Activated CD8-positive, alpha-beta memory T cell treated with anti-CD3 and anti-CD28 coated beads, Interleukin-2, amount 50 U/mL, for 4 hours (primary cell): ENCODE measurements at places on chromosomes 12 and 14.

DNA sequence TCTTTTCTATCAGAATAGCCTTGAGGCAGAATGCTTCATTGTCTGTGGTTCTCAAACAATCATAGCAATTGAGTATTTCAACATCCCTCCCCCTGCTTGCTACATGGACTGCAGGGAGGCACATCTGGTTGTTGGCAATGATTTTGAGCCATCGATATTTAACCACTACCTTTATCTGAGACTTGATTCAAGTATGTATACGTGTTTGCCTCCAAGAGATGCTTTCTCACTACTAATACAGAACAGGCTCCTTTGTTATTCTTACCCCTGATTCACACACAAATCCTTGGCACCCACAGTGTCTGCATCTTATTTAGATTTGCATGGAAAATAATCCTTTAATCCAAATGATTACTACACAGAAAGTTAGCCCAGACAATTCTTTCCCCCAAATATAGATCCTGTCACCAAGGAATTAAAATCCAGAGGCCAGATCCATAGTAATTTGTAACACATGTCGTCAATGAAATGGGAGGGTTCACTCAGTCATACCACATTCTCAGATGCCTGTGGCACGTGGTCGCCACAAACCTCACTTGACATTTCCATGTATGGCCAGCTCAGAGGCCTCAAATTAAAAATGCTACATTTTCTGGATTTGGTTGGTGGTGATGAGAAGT, 199.3 kb downstream of the ITPR2 start:
- DNase-seq, result no peak

DNA sequence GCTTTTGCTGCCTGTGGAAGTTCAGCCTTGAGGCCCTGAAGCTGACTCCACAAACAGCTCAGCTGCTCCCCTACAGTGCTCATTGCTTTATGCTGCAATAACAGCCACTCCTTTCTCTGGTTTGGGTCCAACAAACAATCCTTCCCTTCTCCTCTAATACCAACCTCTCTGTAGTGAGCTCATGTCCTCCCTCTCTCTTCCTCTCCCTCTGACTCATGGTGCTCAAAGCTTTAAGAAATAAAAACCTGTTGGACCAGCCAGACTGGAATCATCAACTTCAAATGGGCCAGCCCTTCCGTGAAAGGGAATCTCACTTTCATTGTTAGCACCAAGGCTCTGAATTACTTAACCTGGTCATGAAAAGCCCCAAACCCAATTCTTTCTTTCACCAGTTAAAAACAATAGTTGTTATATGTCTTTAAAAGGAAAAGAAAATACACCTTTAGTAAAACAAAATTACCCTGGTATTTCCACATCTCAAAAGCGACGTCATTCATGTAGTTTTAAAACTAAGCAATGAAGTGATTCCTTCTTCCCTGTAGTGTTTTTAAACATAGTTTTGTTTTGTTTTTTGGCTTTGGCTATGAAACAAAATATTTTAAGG, 126.4 kb downstream of the DUSP6 start:
- DNase-seq, result no peak

DNA sequence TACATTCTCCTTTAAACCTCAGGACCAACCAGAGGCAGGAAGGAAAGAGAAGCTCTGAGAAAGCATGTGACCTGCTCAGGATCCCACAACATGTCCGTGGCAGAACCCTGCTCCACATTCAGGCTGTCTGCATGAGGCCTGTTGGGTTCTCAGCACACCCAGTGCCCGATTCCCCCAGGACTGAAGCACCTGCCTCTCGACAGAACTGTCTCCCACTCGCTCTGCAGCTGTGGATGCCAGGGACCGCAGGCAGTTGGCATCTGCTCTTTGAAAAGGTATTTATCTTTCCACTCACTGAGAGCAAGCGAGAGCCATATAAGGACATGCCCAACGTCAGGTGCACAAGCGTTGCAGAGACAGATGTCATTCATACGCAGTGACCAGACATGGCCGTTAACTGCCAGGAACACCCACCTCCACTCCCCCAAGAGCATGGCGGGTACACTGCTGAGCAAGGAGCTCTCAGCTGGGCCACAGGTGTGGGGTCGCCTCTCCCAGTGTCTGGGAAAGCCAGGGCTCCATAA, 18.9 kb downstream of the PITPNM2 start:
- no peak for DNase-seq

DNA sequence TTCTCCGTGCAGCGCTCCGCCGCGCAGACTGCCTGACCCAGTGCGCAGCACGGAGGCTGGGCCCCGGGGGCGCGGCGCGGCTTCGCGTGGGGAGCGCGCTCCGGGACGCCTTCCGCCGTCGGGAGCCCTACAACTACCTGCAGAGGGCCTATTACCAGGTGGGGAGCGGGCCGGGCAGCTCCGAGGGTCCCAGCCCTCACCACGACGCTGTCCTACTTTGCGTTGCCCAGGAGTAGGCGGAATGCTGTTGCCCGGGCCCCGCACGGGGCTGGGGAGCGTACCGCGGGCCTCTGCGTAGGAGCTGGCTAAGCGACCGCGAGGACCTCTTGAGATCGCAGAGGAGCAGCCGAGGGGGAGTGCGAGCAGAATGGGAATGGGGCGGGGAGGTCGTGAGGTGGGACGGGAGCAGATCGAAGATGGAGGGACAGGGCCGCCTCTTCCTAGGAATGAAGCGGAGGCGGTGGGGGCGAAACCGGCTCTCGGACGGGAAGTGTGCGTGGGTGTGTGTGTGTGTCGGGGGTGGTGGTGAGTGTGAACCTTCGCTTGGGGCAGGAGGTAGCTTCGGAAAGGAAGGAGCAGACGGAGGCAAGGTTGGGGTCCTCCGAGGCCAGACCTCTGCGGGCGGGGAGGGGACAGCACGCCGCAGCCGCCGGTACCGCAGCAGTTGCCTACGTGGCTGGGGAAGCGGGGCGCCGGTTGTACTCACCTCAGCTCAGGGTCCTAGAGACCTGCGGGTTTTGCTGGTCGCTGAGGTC, 751 bp downstream of the P3H3 start:
- peak; percentile 46 for DNase-seq

GRCh38 chr12:66599816-66600215, 79.1 kb downstream of the GRIP1 start:
- DNase-seq, result no peak

- DNase-seq, result no peak
These were observed 807 bp upstream of the ZCCHC8 start for GRCh38 chr12:122501489-122501989.

DNA sequence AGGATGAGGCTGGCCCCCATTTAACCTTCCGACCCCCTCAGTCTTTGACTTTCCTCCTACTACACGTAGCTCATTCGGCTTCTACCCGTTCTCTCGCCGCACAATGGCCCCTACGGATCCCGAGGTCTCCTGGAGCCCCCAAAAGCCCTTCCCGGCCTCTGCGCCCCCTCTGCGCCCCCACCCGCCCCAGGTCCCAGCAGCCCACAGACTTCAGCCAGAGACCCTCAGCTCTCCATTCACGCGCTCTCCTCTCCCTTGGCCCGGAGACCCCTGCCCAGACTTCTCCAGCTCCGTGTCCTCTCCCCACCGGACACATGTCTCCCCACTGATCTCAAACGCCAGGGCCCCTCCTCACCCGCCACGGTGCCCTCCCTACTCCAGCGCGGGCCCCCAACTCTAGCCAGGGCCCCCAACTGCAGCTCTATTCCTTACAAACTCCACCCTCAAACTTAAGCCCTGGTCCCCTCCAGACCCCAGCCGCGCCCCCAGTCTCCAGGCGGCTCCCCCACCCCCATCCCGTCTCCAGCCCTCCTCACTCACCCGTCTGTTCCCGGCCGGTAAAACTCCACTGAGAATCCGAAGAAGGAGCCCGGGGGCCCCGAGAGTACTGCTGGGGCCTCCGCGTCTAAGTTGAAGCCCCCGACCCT, 502 bp downstream of the ITGA5 start:
- DNase-seq, result no peak

DNA sequence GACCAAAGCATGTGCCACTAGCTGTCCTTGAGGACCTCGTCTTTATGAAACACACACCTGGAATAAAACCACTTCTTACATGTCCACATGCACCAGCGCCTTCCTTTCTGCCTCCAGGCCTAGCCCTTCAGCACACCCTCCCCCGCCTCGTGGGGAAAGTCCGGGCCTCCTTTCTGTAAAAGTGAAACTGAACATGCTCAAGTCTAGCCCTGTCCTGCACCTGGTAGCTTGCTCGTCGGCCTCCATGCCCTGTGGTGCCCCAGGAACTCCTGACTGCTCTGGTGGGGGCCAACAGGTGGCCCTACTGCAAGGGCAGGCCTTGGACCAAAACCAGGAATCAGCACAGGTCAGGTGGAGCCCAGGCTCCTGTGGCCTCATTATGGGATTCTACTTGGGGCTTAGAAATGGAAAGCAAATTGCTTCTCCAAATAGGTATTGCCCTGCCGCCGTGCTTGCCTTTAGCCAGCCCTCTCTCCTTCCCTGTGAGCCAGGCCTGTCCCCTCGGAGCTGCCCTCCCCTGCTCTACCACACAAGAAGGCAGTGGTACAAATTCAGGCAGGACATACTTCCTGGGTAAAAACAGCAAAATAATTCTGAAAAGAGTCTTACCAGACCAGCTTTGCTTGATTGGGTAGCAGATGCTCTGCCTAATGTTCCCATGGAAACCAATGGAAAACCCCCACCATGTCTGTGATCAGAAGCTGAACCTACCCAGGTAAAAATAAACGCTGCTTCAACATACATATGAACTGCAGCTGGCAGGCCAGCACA, 43.5 kb downstream of the ERH start:
- peak; percentile 32 for DNase-seq

GRCh38 chr14:94544726-94545125, 16.5 kb upstream of the SERPINA4 start:
- DNase-seq, result no peak

DNA sequence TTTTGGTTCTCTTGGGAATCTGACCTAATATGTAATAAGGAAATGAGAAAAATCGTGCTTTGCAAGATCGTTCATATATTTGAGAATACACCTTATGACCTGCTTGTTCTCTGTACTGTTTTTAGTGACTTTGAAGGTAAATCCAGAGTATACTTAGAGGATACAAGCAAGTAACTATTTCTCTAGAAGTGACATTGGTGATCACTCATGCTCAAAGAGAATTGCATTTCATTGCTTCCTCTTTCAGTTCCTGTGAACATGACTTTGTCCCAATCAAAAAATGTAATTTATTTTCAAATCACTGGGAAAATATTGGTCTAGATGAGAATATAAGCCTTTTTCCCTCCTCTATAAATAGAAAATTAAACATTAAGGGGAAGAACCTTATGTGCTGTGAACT, 2.7 kb downstream of the KTN1 start:
- DNase-seq, result no peak

DNA sequence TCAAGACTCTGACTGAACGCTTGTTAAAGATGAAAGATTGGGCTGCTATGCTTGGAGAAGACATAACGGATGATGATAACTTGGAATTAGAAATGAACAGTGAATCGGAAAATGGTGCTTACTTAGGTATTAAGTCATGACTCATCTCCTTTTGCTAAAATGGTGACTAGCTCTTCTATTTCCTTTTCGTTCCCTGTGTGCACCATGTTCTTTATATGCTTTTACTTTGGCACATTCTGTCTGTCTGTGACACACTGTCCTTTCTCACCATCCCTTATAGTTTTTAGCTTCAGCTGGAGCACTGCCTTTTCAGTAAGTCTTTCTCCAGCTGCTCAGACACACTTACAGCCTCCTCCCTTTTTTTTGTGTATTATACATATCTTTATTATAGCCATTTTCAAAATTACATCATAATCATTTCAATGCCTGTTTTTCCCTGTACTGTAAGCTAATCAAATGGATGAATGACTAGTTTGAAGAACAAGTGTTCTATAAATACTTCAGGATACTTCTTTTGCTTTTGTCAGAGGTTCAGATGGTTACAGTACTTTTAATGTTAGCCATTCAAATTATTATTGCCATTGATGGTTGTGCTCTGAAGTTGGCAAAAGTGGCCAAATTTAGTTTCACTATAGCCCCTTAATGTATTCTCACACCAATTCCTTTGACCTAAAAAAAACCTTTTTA, 68.6 kb downstream of the MIA2 start:
- DNase-seq, result no peak

DNA sequence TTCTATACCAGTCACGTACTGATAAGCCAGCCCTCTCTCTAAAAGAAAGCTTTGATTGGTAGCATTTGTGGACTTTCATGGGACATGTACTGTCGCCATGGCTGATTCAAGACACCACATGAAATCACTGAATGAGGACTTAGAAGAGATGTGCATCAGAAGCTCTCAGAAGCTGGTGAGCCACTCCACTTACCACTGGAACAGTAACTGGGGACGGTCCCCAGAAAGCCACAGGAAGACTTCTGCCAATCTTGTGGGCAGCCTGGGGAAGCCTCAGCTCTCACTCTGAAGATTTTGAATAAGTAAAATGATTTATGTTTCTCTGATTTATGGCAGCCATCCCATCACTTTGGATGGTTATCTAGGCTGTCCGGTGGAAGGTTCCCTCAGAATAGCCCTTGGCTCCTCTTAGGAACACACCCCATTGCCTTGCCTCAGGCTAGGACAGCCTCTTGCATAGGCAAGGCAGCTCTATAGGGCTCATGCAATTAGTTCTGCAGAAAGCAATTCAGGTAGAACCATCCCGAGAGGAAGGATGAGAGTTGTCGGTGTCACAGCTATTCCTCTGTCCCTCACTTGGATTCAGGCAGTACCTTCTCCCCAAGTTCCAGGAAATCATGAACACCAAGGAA, 9.8 kb downstream of the DHRS1 start:
- DNase-seq, result no peak

GRCh38 chr12:100624571-100624970, 51.1 kb downstream of the GAS2L3 start:
- DNase-seq, result no peak

GRCh38 chr12:112217647-112218046, 92.3 kb downstream of the TRAFD1 start:
- DNase-seq, result no peak

- DNase-seq, result no peak
These were observed 19.1 kb upstream of the FOS start for GRCh38 chr14:75259510-75259855.

- peak; percentile 53 for DNase-seq
These were observed 355.0 kb downstream of the SNAPC1 start for GRCh38 chr14:62117010-62117750.

- DNase-seq, result no peak
These were observed 9.6 kb upstream of the PLEK2 start for GRCh38 chr14:67421356-67422224.

GRCh38 chr14:34347683-34348082, 114.4 kb downstream of the SPTSSA start:
- no peak for DNase-seq
